Bone marrow (tissue), 2 donors: ENCODE measurements at places on chromosomes 6 and 20.

DNA sequence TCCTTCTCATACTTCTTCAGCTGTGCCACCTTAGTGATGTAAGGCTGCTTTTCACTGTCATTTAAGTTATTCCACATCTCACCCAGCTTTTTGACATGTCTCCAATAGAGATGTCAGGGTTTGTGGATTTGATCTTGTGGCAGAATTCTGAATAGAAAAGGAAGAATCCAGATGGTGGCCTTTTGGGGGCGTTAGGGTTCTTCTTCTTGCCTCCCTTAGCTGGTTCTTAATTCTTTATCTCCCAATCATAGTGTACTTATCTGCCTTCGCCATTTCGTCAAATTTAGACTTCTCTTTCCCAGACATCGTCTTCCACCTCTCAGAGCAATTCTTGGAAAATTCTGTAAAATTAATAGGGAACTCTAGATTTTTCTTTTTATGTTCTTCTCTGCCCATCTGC lies 422.9 kb downstream of the GJA1 start:
- no peak for DNase-seq

GRCh38 chr20:22546344-22546743 lies 38.0 kb downstream of the FOXA2 start:
- no peak for DNase-seq

GRCh38 chr6:12258591-12259075 lies 31.5 kb upstream of the EDN1 start:
- no peak for DNase-seq

- DNase-seq = no peak
Measured at GRCh38 chr6:167796192-167796981, 30.3 kb upstream of the AFDN start.

DNA sequence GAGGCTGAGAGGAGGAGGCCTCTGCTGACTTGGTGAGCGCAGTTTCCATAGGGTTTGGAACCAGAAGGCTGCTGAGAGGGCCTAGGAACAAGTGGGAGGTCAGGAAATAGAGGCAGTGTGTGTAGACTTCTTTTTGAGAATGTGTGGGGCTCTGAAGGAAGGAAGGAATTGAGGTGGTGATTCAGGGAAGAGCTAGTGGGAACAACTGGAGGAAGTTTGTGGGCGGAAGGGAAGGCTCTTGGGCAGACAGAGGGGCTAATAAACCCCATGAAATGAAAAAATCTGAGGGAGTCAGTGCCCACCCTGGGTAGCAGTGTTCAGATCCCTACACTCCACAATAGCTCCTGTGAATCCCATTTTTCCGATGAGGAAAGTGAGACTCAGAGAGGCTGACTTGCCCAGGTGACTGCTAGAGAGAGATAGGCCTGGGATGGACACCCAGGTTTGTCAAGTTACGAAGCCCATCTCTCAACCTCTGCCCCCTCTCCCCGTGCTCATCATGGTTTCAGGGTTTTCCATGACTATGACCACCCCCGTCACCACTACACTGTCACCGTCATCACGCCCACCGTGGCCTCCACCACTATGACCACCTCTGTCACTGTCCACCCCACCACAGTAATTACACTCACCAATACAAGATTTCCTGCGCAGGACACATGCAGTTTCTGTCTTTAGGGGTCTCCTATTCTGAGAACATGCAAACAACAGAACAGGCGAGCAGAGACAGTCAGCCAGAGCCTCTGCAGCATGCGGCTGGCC lies 106.4 kb downstream of the MRPL14 start:
- no peak for DNase-seq

DNA sequence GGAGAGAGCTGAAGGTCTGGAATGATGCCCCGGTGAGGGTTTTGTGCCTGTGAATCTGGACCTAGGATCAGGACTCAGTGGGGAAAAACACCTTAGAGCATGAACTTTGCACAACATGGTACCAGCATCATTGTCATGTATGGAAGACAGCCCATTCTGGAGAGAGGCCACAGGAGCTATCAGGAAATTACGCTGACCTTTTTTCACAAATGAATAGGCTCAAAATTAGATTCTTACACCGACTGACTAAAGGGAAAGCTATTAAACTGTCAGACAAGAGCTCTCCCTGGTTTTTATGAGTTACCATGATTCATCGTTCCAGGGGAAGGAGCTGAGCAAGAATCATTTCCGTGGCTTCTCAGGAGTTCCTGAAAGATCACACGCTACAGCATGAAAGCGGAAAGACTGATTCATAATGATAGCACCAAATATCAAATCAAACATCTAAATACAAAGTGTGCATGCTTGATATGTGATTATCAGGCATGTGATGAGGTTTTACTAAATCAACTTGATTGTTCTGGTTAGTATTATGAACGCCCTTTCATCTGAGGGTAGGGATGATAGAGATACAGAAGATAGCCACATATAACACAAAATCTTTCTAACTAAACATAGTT lies 224.9 kb upstream of the SMLR1 start:
- DNase-seq = no peak

DNA sequence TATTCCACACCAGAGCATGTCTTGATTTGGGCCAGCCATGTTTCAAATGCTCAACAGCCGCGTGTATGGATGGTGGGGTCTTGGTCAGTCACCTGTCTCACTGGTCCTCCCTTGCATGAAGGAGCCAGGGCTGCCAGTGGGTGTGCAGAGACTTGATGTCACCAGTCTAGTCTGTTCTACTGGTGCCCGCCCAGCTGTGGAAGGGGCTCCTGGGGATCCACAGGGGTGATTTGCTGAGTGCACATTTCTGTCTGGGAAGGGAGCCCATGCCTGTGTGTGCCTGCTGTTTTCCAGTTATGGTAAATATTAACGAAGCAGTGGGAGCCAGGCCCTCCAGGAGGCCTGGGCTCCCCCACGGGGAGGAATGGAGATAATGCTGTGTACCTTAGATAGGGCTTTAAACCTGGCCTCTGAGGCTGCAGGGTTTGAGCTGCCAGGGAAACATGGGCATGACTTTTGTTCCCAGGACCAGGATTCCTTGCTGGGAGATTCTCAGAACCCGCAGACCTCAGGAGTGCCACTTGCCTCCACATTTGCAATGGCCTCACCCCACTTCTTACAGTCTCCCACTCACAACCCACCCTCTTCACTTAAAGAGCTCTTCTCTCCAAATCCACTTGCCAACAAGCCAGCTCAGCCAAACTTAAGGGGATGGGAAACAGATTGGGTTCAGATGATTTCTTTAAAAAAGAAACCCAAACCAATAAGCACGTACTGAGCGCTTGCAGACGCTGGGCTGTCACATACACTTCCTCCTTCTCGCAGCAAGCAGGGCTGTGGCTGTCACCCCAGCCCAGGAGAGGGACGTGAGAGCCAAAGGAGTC lies 54.1 kb downstream of the VEGFA start:
- no peak for DNase-seq

GRCh38 chr6:26380256-26380655 lies 2.7 kb upstream of the BTN2A2 start:
- no peak for DNase-seq

DNA sequence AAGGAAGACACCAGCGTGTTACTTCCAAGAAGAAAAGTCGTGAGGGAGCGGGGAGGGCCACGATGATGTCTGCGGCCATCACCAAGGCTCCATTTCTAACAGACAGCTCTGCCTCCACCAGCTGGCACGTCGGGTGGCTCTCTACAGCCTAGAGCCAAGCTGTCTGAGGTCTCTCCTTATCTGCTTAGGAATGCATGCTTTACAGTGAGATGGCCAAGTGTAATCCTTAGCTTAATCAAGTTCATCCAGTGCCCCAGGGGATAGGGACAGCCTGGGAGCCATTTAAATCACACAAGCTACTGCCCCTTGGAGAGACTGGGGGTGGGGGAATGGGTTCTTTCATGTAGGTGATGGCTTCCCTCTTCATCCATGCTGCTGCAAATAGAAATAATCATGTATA lies 213.8 kb upstream of the CST7 start:
- DNase-seq = no peak

GRCh38 chr6:17504005-17504404 lies 96.1 kb upstream of the FAM8A1 start:
- DNase-seq = no peak

DNA sequence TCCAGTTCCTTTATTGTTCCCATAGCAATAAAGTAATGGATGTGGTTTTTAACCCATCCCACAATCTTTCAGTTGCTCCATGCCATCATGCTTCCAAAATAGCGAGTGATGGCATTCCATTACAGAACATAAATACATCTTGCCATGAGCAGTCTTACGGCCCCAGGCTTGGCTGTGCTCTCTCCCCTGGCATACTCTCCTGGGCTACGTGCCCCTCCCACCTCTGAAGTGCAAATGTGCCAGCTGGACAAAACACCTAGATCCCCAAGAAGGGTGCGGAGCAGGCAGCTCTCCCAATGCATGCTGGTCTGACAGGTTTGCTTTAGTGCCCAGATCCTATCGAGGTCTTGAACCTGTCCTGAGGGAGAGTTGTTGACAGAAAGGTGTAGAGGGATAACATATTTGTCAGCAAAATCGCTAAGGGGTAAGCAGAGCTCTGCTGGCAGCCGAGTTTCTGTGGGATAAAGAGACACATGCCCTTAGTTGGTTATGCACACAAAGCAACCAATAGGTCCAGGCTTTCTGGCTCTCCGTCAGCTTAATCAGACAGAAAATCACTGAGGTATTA lies 43.9 kb upstream of the PAX1 start:
- no peak for DNase-seq

GRCh38 chr20:63093966-63094766 lies 87.4 kb upstream of the BHLHE23 start:
- no peak for DNase-seq

- DNase-seq = no peak
Measured at GRCh38 chr6:8881663-8882062, 446.3 kb upstream of the SLC35B3 start.

- no peak for DNase-seq
Measured at GRCh38 chr6:7008451-7008988, 99.2 kb upstream of the RREB1 start.

GRCh38 chr6:56642366-56643261 lies at the start of gene DST:
Gene DST (minus strand): TSS chr6:56642889.
- DNase-seq = no peak

GRCh38 chr6:13461805-13462204 lies 25.6 kb downstream of the GFOD1 start:
- no peak for DNase-seq

DNA sequence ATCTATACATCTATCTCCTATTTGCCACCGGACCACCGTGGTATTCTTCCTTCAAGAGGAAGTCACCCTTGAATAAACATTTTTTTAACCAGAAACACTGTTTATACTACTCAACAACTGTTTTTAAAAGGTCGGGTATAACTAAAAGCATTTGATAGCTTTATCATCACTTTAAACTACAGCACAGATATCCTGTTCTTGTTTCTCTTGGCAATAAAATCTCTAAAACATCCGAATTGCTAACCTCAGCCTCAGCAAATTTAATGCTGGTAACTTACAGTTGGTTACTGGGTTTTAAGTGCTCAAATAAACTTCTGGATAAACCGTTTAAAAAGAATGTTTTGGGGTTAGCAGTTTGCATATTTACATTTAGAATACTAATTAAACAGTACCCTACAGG lies 20.4 kb downstream of the ZUP1 start:
- DNase-seq = no peak
